ENCODE measurements at places on chromosomes 2 and 18. TPM values are rescaled to one million over a fixed set of nuclear protein-coding genes. Genes with fewer than 3 reads are reported as not detected.

The CD226 gene
- 0.26 TPM for total RNA-seq

DNA sequence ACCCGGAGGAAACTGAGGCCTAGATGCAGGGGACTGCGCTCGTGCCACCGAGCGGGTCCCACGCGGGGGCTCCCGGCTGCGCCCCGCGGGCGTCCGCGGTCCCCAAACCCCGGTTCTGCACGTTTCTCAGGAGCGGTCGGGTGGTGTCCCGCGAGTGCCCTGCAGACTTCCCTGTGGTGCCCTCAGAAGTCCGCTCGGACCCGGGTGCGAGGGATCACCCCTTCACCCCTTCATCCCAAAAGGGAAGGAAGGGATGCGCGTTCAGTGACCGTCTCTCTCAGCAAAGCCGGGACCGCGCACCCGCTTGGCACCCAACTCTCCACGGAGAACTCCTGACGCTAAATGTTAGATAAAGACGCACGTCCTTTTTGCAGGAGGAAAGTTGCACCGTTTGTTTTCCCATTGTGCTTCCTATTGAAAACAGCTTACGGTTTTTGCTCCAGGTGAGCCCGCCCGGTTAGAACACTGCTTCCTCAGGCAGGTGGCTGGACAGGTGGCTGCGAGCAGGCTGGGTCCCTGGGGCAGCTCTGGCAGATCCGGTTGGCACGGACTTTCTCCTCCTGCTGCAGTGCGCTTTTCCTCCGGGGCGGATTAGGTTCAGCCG is 779 bp downstream of the DGKD start:
- no peak for DNase-seq

DNA sequence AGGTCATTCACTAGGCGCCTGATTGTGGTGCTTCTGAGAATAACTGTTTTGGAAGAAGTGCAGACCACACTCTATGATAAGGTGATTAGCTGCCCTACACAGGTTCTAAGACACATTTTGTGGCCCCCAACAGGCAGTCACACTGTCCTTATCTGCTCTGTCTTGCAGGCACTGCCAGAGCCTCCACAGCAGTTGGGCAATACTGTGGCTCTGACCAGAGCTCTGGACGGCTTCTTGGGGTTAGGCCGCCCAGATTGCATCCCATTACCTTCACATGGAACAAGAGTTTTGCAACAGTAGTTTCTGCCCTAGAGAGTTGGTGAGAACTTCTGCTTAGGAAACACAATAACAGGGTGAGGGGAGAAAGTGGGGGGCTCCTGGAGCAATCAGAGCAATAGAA is 22.7 kb downstream of the RUFY4 start:
- DNase-seq, result no peak

The ZNF385B gene
- total RNA-seq, result 3.2 TPM

- DNase-seq, result no peak
Observed at GRCh38 chr2:18445433-18446320, 114.8 kb downstream of the RDH14 start.

- DNase-seq, result no peak
Observed at GRCh38 chr2:79189465-79189864, 29.9 kb upstream of the REG3A start.

The C2orf78 gene
- total RNA-seq, result not detected

- DNase-seq, result no peak
Observed at GRCh38 chr2:62112179-62112578, 83.7 kb upstream of the B3GNT2 start.

All from esophagus muscularis mucosa (tissue), 4 donors.